ENCODE measurements at places on chromosomes 2 and 18.

- DNase-seq: no peak
Measured at GRCh38 chr2:159179696-159180095, 106.8 kb downstream of the WDSUB1 start.

- no peak for DNase-seq
Measured at GRCh38 chr2:159468257-159468656, 148.1 kb downstream of the BAZ2B start.

GRCh38 chr2:48448274-48449061 is 81.5 kb upstream of the STON1 start:
- DNase-seq: no peak

- no peak for DNase-seq
Measured at GRCh38 chr18:45755934-45756333, 32.0 kb downstream of the SLC14A1 start.

GRCh38 chr2:229855116-229855515 is 66.7 kb downstream of the TRIP12 start:
- DNase-seq: no peak

DNA sequence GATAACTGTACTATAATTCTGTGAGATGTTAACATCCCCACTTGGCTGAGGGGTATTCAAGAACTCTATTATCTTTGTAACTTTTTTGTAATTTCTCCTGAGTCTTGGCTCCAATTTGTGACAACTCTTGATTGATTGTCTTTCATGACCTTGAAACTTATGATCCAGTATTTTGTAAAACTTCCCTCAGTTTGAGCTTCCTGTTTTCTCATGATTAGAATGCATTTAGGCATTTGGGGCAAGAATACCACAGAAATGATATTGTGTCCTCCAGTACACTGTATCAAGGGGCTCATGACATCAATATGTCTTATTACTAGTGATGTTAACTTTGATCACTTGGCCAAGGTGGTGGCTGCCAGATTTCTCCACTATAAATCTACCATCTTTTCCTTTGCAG is 37.4 kb downstream of the PNO1 start:
- no peak for DNase-seq

GRCh38 chr2:239353692-239354091 is 47.1 kb downstream of the HDAC4 start:
- no peak for DNase-seq

DNA sequence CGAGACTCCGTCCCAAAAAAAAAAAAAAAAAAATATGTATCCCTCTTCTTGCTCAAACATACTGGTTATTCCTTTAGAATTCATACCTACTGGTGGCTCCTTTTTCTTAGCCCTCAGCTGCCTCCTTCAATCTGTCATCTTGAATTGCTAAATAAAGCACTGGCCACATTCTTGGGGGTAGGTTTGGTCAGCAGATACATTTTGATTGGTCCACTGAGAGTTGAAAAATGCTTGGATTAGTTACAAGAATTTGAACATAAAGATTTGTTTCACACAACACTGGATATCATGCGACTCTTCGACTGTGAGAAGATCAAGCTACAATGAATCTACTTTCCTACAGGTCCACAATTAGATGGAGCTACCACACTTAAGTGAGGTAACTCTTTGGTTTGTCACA is 906.1 kb upstream of the SLC39A10 start:
- no peak for DNase-seq

DNA sequence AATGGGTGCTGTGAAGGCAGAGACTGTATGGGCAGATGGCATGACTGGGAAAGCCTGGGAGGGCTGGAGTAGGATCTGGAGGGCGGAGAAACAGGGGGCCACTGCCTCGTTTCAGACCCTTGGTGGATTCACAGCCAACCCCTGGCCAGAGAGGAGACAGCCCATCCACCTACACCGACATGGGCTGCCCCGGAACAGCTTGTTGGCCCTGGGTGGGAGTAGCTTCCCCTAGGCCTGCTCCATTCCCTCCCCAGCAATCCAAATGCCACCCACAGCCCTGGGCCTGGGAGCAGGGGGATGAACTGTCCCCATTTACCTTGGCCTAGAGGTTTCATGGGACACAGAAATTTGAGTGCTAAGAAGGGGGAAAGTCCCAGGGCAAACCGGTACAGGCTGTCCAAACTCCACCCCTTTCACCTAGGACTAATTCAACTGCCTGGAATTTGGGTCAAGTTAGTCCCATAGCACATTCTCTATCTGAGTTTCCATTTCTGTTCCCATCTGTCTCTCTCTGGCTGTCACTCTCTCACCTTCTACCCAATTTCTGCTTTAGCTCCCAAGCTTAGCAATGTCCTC is 37.0 kb downstream of the LBH start:
- no peak for DNase-seq

DNA sequence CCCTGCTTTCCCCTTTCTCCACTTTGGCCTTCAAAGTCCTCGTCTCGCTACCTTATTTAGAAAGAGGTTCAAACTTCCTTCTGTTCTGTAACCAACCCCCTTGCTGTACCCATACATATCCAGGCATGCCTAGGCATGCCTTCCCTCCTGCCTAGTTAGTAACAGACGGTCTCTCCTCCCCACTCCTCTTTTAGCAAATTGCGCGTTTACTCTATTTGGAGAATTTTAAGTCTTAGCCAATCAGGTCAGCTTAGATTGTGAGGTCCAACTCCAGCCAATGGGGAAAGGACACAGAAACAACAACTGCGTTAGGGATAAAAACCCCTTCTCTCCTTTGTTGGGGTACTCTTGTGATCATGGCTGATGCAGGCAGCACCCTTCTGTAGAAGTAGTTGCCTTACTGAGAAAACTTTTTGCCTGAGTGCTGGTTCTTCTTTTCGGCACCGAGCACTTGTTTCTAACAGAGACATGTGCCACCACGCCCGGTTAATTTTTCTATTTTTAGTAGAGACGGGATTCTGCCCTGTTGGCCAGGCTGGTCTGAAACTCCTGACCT is 85.9 kb upstream of the FOXI3 start:
- DNase-seq: no peak

Measured in stimulated activated CD8-positive, alpha-beta memory T cell treated with anti-CD3 and anti-CD28 coated beads, Interleukin-12 subunit alpha, Interleukin-12 subunit beta, amount 100 ng/mL, for 1 hour (primary cell).